ENCODE measurements at places on chromosomes 2 and 18. TPM values are rescaled to one million over a fixed set of nuclear protein-coding genes. Genes with fewer than 3 reads are reported as not detected.

DNA sequence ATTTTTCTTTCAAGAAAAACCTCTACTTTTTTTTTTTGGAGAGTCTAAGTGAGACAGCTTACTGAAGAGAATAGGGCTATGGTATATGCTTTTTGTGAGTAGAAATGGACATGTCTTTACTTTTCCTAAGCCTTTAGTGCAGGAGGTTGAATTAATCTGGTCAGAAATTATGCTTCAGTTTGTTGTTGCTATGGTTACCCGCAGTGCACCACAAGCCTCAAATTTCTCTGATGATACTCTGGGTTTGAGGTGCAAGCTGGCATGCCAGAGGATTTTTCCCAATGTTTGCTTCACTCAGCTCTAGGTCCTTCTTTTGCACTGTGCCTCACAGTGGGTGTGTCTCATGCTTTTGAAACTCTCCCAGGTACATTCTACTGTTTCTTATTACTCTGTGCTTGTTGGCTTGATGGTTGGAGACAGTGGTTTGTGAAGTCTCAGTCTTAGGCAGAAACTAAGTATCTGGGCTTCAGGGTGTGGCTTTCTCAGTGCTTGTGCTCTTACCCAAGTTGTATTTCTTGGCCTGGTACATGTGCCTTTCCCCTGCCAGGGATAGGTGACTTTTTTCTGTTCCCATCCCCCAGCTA is 278.3 kb downstream of the RBM43 start:
- no peak for DNase-seq

- DNase-seq, result no peak
These were observed 18.0 kb downstream of the LRRC30 start for GRCh38 chr18:7248877-7249276.

DNA sequence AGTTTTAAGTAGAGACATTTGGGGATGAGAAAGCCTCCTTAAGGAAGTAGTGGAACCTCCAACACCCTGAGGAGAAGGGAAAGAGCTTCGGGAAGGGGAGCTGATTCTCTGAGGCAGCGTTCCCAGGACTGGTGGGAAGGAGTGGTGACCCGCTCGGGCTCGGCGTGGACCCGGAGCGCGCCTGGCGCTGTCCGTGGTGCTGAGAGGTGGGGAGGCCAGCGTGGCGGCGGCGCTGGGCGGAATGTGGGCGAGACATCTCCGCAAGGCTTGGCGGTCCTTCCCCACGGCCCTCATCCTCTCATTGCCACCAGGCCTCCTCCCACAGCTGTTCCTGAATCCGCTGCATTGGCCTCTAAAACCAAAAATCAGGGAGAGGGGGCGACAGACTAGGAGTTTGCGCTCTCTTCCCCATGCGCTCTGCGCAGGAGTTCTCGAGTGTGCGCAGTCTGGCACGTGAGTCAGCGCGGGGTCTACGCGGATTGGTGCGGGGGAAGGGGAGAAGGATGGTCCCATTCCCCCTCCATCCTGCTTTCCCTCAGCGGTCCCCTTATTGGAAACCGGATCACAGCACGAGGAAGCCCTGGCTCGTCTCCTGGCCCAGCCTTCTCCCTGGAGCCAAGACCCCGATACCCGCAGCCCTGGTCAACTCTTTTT is 857 bp downstream of the RESP18 start:
- no peak for DNase-seq

- DNase-seq, result no peak
These were observed 142.7 kb downstream of the PRKCE start for GRCh38 chr2:45794134-45794617.

DNA sequence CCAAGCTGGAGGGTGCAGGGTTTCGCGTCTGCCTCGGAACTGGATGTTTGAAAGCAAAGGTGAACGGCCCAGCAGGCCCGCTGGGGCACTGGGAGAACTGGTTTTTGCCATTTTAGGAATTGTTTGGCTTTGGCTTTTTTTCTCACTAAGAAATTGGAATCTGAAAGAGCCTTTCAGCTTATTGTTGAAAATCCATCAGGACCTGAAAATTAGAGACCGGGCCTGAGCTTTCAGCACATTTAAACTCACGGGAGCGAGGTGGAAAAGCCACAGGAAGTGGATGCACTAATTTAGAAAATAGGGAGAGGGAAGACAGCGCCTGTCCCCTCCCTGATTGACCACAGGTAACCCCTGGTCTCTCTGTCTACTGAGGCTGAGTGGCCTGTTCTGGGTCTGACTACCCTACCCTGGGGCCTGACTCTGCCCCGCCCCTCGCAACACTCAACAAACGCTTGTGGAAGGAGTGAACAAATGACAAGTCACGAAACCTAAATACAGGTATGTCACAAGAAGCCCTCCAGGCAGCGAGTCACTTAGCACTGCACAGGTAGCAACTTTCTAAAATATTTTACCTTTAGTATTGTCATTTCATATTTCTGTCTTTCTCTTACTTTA is 100.3 kb upstream of the MBOAT2 start:
- DNase-seq, result no peak

GRCh38 chr2:172442072-172442895 is 14.9 kb downstream of the ITGA6 start:
- peak; percentile 91 for DNase-seq

Gene CAPN13
- 58.5 TPM for total RNA-seq

GRCh38 chr18:75205514-75206132 is 3.3 kb downstream of the PTGR3 start:
- no peak for DNase-seq

GRCh38 chr2:237480556-237480955 is 6.5 kb upstream of the MLPH start:
- DNase-seq, result no peak

Gene ST8SIA3
- total RNA-seq, result 0.14 TPM

Gene C2orf80
- total RNA-seq, result not detected

Gene NOSTRIN
- total RNA-seq, result 52.7 TPM

Gene SLC4A3
- total RNA-seq, result 1.2 TPM

GRCh38 chr2:10592652-10593051 is 97.1 kb downstream of the NOL10 start:
- no peak for DNase-seq

GRCh38 chr2:128447538-128447995 is 128.9 kb upstream of the HS6ST1 start:
- no peak for DNase-seq

- no peak for DNase-seq
These were observed 142.0 kb upstream of the UNC80 start for GRCh38 chr2:209629597-209629996.

- DNase-seq, result peak; percentile 71
These were observed 111.6 kb upstream of the CYP1B1 start for GRCh38 chr2:38187541-38188011.

DNA sequence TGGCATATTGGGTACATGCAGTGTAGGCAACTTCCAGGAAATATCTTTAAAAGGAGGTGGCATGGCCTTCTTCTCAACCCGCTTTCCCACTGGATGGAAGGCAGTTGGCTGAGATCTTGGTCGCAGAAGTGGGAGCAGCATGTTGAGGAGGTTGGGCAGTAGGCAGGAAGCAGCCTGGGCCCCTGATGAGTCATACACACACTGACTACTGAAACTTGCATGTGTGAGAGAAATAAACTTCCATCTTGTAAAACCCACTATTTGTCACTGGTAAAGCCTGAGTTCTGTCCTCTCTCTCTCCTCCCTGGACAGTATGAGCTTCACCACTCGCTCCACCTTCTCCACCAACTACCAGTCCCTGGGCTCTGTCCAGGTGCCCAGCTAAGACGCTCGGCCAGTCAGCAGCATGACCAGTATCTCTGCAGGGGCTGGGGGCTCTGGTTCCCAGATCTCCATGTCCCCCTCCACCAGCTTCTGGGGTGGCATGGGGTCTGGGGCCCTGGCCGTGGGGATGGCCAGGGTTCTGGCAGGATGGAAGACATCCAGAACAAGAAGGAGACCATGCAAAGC is 233.8 kb upstream of the SPRED2 start:
- DNase-seq, result no peak

DNA sequence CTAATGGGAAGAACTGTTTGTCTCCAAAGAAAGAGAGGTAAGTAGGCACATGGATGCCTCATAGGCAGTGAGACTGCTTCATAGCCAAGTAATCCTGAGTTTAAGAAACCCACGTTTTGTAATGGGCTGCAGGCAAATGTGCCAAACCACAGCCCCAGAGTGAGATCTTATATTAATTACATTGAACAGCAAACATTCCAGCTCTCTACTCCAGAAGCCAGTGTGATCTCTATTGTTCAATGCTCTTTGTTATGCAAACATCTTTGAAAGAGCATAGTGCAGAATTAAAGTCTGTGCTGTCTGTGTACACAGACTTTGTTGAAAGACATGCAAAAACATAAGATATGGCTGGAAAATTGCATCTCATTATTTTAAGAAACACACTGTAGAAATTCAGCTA is 720.8 kb upstream of the REG3G start:
- no peak for DNase-seq

Gene ANKRD36
- total RNA-seq, result 14.7 TPM

Gene UCN
- total RNA-seq, result 0.52 TPM

GRCh38 chr18:56637176-56637575 is 1.2 kb downstream of the TXNL1 start:
- no peak for DNase-seq

- peak; percentile 60 for DNase-seq
These were observed 3.7 kb upstream of the PCBP1 start for GRCh38 chr2:70083344-70084156.

GRCh38 chr18:404061-404636 is 96.4 kb downstream of the COLEC12 start:
- no peak for DNase-seq

Gene RESP18
- total RNA-seq, result not detected

Gene GPR155
- 4.1 TPM for total RNA-seq

GRCh38 chr18:5309888-5310470 is 14.5 kb upstream of the ZBTB14 start:
- no peak for DNase-seq

Gene CYP26B1
- total RNA-seq, result 1.6 TPM

GRCh38 chr2:88747990-88748389 is 56.5 kb downstream of the RPIA start:
- peak; percentile 62 for DNase-seq

- DNase-seq, result no peak
These were observed 339.8 kb upstream of the EPHA4 start for GRCh38 chr2:221911890-221912289.

Gene IL1B
- total RNA-seq, result 7.3 TPM
